ENCODE measurements at places on chromosomes 16 and 17.

DNA sequence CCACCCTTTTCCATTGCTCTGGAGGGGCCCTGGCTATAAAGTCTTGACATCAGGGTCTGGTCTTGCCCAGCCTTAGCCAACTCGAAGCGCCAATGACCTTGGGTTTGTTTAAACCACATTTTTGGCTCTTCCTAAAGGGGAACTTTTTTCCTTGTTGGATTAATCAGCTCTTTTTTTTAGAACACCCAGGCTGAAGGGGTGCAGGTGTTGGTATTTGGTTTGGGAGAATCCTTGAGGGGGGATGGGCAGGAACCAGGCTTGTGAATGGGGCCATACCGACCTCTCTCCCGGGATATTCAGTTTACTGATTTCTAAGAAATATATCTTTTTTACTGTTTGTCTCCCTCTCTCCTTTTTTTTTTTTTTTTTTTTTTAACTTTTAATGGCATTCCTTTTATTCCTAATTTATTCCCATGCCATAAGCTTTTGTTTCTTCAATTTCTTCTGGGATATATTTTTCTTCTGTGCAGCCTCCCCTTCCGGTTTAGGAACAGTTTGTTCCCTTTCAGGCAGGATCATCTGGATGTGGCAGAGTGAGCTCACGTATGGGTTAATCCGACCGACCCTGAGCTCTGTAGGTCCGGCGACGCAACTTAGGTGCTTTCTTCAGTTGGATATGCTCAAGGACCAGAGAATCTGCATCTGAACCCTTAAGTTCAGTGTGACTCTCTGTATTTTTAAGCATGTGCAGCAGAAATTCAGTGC lies 129.5 kb downstream of the ABCC6 start:
- no peak for DNase-seq

DNA sequence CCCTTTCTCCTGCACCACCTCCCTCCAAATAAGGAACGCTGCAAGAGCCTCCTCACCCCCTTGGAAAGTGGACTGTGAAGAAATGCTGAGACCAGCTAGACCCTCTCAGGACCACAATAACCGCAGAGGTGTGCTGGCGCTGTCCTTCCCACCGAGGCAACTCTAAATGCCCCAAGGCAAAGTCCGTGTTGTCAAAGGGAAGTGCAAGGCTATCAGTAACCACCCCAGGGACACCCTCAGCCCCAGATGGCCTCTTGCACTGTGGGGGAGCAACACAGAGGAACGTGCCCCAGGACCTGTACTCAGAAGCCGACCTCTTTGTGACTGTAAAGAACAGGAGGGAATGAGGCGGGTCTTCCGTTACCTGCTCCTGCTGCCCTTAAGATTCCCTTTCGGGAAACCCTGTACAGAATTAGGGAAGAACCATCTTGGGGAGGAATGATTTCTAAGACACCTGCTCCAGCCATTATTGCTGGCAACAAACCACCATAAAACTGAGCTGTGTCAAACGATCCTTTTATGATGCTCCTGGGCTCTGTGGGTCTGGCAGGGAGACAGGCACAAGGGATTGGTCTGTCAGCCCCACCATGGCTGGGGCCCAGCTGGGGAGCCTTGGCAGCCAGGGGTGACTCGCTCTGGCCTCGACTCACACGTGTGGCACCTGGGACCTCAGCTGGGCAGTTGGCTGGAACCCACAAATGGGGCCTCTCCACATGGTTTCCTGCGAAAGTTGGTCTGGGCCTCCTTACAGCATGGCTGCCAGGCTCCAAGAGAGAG lies 14.6 kb upstream of the MED9 start:
- DNase-seq, result no peak

DNA sequence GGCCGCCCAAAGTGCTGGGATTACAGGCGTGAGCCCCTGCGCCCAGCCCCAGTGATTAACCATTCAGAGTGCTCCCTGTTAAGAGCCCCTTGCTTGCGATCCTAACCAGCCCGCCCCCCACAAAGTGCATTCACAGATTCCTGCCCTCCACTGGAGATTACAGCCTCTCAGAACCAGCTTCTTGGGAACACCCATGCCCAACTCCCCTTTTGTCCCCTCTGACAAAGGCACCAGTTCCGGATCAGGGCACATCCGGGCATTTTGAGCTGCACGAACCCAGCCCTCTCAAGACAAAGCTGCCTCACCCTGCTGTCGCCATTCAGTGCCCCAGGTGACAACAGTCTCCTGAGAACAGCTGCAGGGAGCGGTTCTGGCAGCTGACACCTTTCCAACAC lies 848 bp upstream of the KRT19 start:
- DNase-seq, result no peak

GRCh38 chr17:247767-248166 lies 66.3 kb upstream of the DOC2B start:
- no peak for DNase-seq

- no peak for DNase-seq
Observed at GRCh38 chr16:87550495-87550961, 51.8 kb upstream of the JPH3 start.

DNA sequence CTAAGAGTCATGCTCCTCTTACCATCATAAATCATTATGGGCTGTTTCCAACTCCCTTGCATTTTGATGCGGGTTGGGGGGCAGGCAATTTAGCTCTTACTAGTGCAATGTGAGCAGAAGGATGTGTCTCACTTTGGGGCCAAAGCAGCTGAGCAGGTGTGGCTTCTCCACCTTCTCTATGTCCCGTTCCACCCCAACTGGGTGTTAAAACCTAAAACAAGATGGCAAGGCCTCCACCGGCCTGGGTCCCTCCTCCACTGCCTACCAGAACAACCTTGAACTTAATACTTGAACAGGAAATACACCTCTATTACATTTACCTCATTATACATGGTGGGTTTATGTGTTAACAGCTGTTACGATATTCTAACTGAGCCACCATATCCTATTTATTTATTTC lies 52.8 kb downstream of the TOX3 start:
- no peak for DNase-seq

GRCh38 chr16:490768-491167 lies 36.7 kb upstream of the CAPN15 start:
- DNase-seq, result no peak

DNA sequence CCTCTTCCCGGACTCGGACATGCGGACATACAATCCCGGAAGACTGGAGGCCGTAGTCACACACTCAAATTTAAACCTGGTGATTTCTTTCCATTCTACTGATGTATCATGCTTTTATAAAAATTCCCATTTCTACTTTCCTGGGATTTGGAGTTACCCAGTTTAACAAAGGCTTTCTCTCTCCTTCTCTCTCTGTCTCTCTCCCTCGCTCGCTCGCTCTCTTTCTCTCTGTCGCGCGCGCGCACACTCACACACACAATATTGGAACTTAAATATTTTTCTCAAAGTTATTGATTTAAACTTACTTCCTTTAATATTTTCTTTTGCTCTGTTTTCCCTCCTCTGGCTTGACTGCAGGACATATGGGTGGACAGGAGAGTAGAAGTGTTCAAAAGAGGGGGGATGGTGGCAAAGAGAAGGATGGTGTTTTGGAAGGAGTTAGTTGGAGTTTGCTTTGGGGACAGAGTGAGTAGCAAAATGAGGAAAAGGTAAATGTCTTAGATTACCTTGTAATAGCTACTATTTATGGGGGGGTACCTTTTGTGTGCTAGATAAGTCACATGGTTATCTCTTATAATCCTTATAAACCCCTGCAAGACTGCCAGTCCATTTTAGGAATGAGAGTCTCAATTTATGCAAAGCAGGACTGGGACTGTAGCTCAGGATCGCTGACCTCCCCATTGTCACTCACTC lies 878 bp upstream of the TRIM25 start:
- DNase-seq, result peak; percentile 11

GRCh38 chr17:36597866-36598777 lies 3.3 kb upstream of the MRM1 start:
- no peak for DNase-seq

Measured in fibroblast of skin of right biceps (primary cell).